ENCODE measurements at places on chromosomes 2 and 18.

- no peak for DNase-seq
These were observed 719.5 kb downstream of the SLC4A3 start for GRCh38 chr2:220346919-220347318.

DNA sequence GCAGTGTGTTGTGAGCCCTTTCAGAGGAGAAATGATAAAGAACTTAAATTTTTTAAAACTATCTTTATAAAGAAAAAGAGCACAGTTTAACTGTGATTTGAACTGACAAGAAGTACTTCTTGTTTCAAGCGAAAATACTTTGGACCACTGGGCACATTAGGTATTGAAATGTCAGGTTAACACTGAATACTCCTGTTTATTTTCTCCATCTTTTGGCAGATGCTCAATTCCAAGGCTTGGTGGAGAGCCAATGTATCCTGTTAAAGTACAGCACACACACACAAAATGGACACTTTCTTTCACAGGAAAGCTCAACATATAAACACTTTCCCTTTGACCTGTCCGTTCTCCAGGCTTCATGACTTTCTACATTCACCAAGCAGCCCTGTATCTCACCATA lies 32.6 kb upstream of the SP3 start:
- no peak for DNase-seq

DNA sequence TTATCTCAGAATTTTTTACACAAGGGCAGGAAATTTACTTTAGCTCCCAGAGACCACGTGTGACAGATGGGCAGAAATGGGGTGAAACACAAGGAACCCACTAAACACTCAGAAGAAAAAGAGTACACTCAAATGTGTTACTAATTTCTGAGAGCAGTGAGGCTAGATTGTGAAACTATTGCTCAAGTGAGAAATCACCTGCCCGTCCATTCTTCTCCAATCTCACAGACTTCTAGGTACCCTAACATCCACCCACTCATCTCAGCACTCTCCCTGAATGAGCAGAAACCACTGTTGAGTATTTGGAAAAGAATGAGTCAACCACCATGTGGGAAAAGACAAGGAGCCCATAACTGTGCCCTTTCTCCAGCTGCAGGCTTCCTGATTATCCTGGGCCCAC lies 293.0 kb upstream of the CDH2 start:
- no peak for DNase-seq

- DNase-seq: no peak
These were observed 453.7 kb upstream of the CELF4 start for GRCh38 chr18:38019292-38019691.

DNA sequence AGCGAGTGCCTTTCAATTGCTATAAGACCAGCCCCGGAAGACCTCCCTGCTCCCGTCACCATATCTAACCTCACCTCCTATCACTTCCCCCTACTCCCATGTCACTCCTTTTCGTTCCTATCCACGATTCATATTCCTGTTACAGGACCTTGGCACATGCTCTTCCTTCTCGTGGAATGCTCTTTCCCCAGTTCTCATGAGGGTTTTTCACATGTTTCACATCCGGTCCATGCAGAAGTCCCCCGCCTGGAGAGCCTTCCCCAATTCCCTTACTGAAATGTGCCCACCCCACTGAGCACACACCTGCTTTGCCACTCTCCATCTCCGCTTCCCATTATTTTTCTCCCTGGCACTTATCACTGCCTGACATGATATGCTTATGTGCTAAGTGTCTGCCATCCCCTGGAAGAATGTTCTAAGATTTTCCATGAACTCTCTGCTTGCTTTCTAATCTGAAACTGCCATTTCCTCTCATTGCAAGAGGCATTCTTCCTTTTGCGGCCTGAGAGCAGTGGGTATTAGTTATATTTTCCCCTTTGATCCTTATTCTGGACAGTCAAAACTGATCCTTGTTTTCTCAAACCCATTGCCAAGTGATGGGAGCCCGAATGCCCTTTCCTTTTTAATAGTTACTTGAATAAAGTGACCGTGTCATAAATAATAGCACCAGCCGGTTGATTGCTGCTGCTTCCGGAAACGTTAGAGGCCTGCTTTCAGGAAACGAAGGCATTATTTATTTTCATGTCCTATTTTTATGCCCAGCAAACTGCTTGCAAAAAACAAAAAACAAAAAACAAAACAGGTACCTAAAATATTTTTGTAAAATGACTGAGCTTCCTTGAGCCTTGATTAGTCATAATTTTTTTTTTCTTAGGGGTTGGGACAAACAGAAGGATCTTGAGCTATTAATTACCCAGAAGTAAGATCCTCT lies 127.9 kb downstream of the ZNF532 start:
- no peak for DNase-seq

DNA sequence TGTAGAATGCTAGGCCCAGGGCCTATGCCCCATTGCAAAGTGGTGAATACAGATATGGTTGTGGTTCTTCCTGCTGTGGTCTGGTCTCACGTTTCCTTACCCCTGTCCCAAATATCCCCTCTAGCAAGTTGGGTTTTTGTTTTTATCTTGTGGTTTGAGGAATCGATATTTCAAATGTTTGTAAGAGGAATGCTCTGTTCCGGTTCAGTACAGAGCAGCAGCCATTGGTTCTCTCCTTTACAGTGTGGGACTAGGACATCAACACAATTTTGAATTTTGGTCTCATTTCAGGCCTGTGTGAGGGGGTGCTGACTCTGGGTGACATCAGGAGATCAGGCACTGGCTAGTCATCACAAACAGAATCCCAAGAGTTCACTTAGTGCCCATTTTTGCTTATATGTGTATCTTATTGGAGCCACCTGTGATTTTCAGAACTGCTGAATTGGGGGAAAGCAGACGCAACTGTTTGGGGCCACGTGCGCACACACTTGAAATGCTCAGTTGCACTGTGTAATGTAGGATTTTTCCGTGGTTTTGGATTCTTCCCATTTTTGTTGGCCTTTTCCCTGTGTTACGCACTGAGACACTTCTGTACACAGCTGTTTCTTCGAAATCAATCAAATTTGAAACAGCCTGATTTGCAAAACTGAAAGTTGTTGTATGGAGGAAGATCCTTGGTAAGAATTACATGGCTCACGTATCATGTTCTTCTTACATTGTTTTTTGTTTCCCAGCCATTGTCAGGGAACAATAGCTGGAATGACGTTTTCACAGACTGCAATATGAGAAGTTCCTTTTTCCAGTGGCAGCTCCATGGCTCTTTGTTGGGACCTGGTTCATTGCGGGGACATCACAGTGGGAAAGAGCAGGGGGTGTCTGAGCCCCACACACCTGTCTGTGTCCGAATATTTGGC lies 8.6 kb downstream of the SH3BP4 start:
- DNase-seq: no peak

- DNase-seq: no peak
These were observed 104.9 kb downstream of the ZNF236 start for GRCh38 chr18:76927223-76927725.

DNA sequence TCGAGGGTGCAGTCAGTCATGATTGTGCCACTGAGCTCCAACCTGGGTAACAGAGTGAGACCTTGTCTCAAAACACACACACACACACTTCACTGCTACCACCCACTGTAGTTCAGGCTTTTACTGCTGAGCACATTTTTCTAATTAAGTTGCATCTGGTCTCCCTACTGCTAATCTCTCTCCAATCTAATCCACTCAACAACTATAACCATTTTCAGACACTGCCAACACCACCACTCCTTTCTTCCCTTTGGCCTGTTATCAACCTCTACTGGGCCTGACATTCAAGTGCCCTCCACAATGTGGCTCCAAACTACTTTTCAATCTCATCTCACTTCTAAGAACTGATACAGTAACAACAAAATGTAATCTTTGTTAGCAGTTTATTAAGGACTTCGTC lies 44.8 kb downstream of the RMP24 start:
- no peak for DNase-seq

DNA sequence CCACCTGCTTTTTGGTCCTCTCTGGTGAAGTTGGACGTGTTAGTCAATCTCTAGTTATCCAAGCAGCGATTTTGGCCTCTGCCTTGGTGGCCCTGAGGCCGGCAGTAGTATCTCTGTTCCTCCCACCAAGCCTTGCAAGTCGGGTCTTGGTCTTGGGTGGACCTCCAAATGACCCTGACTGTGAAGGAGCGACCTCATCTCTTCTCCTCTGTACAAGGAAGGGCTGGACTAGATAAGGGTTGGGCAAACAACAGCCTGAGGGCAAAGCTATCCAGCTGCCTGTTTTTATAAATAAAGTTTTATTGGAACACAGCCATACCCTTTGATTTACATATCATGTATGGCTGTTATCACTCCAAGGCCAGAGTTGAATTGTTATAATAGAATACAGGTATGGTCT lies 74.6 kb upstream of the FOSL2 start:
- no peak for DNase-seq

GRCh38 chr2:3073041-3073595 lies 304.5 kb downstream of the EIPR1 start:
- no peak for DNase-seq

- DNase-seq: no peak
These were observed 121.5 kb upstream of the RASGRP3 start for GRCh38 chr2:33354981-33355380.

GRCh38 chr2:71678874-71679273 lies 225.5 kb downstream of the DYSF start:
- no peak for DNase-seq

GRCh38 chr2:30237239-30237965 lies 6.1 kb downstream of the LBH start:
- no peak for DNase-seq

- DNase-seq: no peak
These were observed 292.9 kb upstream of the CCDC68 start for GRCh38 chr18:55252053-55252675.

DNA sequence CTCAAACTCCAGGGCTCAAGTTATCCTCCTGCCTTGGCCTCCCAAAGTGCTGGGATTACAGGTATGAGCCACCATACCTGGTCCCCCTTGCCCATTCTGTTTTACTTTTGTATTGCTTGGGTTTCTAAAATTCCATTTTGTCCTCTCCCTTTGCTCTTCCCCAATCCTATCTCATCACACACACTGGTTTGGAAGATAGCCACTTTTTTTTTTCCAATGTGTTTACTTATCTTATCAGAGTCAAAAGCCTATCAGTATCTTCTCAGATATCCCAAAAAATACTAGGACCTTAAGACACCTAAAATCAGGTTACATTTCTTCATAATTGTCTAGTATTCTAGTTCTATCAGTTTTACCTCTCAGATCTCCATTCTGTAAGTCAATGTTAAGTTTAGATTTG lies 56.1 kb downstream of the MSH2 start:
- no peak for DNase-seq

GRCh38 chr2:237736783-237737182 lies 61.8 kb upstream of the RBM44 start:
- DNase-seq: no peak

GRCh38 chr2:242056026-242056425 lies 186.5 kb downstream of the RTP5 start:
- no peak for DNase-seq

- no peak for DNase-seq
These were observed 293.1 kb upstream of the ID2 start for GRCh38 chr2:8388781-8389180.

DNA sequence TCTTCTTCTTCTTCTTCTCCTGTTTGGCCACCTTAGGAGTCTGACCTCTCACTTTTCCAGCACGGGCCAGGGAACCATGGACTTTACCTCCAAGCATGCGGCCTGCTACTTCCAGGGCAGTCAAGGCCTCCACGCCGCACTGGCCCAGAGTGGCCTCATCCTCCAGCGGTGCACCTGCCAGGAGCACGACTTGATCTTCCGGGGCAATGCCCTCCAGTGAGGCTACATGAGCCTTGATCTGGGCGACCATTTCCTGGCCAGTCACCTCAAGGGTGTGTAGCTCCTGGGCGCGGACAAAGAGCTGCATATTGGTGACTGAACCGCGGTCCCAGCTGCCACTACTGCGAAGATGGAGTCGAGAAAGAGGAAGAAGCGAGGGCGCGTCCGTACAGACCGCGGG lies 67.1 kb downstream of the DIPK1C start:
- no peak for DNase-seq

DNA sequence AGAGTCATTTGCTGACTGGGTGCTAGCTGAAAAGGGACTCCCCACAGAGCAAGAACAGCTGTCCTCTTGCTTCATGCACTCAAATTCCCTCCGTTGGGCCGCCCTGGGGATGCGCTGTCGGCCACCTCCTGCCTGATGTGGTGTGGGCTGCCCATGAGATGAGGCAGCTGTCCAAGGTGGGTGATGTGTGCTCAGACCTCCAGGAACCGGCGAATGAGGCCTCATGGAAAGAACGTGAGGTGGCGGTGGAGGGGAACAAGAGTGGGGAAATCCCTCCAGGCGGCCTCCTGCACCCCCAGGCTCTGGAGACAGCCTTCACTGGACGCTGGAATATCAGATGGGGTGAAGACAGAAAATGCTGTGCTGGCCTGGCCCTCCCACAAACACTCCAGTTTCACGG lies 79.8 kb downstream of the LONRF2 start:
- no peak for DNase-seq

DNA sequence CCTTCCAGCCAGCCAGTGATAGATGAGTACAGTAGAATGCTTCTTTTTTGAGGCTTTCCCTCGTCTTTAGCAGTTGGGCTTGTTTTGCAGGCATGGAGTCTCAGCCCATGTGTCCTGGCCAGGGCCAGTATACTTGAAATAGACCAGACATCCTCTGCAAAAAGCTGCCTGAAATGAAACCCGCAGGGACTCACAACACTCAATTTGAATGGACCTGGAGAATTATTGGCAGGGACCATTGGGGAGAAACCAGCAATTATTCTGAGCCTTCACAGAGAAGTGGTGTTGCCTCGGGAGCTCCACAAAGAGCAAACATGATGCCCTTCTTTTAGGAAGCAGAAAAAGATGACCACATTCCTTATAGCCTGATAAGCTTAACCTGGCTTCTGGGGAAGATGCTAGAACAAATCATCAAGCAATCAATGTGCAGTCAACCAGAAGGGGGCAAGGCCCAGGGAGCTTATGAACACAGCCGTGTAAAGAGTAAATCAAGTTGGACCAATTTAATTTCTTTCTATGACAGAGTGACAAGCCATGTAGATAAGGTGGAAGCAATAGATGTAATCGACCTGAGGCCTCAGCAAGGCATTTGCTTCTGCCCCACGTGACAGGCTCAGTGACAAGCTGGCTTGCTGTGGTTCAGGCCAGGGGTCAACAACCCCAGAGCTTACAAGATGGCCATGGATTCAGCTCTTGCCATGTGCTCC lies 42.1 kb downstream of the BOD1L2 start:
- no peak for DNase-seq

- no peak for DNase-seq
These were observed 58.3 kb downstream of the NFATC1 start for GRCh38 chr18:79453816-79454735.

Measured in inflammatory macrophage (primary cell).